Smooth muscle cell of trachea (primary cell): ENCODE measurements at places on chromosomes 5 and 9. TPM values are rescaled to one million over a fixed set of nuclear protein-coding genes. Genes with fewer than 3 reads are reported as not detected.

The SNCAIP gene
- under 0.01 and 0.66 TPM in 2 replicates for total RNA-seq

The PCDHB12 gene
- total RNA-seq: 0.15 and 0.33 TPM in 2 replicates

The SLC35D2 gene
- 22.5 and 26.9 TPM in 2 replicates for total RNA-seq

The ADCY2 gene
- 0.15 and 0.66 TPM in 2 replicates for total RNA-seq

The SPATA31A5 gene
- not detected in 2 replicates for total RNA-seq

The ANKRD34B gene
- not detected in 2 replicates for total RNA-seq
